ENCODE measurements at places on chromosomes 2 and 18.
A peak's percentile ranks its signal among the peaks of the same experiment; 100 is the strongest.

DNA sequence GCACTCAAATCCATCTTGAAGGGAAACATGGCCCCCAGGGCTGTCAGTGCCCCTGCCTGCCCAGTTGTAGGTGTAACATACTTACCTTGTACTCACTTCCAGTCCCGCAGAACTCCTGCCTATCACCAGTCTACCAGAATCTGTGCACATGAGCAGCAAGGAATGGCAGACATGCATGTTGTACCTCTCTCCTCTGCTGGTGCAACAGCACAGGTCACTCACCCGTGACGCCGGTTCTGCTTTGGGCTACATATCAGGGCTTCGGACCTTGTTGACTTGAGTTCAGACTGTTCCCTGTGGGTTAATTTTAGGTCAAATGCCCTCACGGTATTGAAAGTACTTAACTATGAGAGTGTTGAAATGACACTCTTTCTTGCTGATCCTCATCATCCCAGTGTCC is 215.7 kb downstream of the TPGS2 start:
- DNase-seq = no peak

GRCh38 chr2:174025271-174026121 is 60.3 kb upstream of the SP3 start:
- peak; percentile 30 for DNase-seq

DNA sequence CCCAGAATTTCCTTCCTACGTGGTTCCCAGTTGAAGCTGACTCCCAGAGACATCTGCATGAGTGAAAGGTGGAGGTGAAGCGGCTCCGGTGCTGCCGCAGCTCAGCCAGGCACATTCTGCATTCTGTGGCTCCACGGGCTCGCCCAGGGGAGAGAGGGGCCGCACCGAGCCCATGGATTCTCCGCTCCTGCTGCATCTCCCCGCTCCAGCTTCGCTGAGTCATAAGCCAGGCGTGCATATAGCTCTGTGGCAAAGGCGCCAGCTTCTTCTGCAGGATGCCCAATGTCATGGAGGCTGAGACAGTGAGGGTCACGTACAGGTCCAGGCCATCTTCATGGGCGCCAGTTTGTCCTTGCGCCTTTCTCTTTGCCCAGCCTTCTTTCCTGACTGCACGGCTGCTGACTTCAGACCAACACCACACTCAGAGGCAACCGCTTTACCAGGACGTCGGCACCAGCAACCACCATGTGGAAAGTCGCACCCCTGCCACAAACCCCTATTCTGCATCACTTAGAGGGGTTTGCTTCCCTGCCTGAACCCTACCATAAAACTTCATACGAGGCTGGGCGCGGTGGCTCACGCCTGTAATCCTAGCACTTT is 215.7 kb downstream of the MGAT5 start:
- DNase-seq = no peak

DNA sequence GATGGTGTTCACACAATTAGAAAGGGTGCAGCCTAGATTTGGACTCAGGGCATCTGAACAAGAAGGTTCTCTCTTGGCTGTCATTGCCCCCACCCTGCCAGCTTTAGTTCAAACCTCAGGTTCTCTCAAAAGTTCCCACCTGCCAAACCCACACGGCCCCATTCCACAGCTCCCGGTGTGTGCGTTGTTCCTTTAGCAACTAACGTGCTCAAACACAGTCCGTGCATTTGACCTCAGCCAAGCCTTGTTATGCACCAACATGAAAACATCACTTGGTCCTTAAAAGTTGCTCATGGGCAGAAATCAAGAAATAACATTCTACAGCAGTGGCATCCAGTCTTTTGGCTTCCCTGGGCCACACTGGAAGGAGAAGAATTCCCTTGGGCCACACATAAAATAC is 32.0 kb downstream of the LOXHD1 start:
- DNase-seq = no peak

GRCh38 chr2:37600735-37601134 is 70.7 kb downstream of the CDC42EP3 start:
- no peak for DNase-seq

DNA sequence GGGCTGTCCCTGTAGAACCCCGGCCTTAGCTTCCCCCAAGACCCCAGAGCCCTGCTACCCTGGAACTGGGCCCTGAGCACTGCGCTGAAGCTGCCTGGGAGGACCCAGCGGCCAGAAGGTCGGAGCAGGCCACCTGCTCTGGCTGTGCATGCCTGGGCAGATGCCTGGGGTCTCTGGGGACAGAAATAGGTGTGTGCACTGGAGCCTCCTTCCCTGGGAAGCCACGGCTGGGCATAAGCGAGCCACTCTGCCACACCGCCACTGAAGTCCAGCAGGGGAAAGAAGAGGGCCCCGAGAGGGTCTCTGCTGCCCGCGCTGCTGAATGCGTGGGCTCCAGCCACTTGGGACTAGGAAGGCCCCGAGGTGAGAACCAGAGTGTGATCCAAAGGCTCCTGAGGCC is 6.7 kb downstream of the GBX2 start:
- no peak for DNase-seq

- peak; percentile 50 for DNase-seq
Measured at GRCh38 chr2:127388423-127389164, 819 bp upstream of the MAP3K2 start.

GRCh38 chr2:146950911-146951310 is 893.9 kb upstream of the ACVR2A start:
- no peak for DNase-seq

DNA sequence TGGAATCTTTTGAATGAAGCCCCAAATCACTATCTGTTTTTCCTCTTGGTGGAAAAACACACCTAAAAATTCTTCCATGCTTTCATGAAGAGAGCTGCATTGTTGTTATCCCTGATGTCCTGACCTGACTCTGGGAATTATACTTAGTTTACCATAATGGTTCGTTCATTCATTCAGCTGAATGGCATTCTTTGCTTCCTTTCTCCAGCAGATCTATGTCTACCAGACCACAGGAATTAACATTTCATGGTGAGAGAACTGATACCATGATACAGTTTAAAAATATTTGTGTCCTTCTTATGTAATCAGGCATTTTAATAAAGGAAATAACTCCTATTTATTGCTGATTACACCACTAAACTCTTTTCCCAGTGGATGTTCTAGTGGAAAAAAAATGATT is 11.1 kb upstream of the SLC4A10 start:
- no peak for DNase-seq

GRCh38 chr2:39679805-39680204 is 14.1 kb downstream of the TMEM178A start:
- DNase-seq = no peak

GRCh38 chr18:37163119-37163518 is 334.2 kb downstream of the KIAA1328 start:
- no peak for DNase-seq

GRCh38 chr2:165219481-165219880 is 15.6 kb upstream of the SCN3A start:
- DNase-seq = no peak

DNA sequence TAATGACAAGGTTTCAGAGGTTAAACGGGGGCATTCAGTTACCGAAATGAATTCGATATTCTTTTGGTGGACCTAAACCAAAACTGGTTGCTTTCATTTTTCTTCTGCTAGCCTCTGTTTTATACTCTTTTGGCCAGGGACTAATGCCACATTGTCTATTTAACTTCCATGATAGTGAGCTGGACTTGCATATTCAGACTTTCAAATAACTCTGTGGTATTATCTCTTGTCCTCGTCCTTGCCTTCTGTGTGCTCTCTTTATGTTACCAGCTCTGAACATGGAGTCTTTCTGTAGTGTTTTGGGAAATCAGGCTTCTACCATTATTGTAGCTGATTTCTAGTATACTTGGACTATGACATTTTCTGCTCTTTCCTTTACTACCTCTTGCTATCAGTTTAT is 75.1 kb downstream of the CCDC102B start:
- no peak for DNase-seq

DNA sequence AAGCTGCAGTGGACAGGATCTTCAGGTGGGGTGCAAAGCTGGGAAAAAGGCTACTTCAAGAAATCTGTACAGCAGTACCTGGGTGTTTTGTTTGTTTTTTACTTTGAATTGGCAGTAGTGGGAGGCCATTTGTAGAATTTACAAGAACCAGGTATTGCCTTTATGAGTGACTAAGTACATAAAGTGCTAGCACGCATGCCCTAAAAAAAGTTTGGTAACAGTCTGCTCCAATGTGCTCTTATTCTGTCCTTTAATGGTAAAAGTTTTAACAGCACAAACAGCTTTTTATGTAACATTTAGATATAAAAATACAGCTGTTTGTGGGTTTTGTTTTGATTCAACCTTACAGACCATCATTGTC is 17.2 kb downstream of the REV1 start:
- DNase-seq = no peak

- DNase-seq = peak; percentile 42
Measured at GRCh38 chr2:96815326-96816126, 542 bp upstream of the CNNM3 start.

GRCh38 chr2:215624423-215624829 is 188.6 kb upstream of the FN1 start:
- DNase-seq = peak; percentile 8

DNA sequence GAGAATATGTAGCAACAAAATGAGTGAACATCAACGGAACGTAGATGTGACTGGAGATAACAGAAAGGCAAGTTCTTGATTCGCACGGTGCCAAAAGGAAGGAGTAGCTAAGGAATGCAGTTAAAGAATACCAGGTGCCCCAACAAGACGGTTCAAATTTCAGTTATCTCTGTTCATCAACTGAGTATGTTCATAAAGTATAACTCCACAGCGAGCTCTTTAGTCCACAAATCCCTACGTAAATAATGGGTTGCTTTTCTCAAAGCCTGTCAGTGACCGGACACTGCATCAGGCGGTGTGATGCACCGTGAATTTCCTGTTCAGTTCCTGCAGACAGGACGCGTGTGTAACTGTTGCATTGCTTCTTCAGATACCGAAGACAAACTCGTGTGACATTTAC is 91.8 kb downstream of the NOL10 start:
- no peak for DNase-seq

DNA sequence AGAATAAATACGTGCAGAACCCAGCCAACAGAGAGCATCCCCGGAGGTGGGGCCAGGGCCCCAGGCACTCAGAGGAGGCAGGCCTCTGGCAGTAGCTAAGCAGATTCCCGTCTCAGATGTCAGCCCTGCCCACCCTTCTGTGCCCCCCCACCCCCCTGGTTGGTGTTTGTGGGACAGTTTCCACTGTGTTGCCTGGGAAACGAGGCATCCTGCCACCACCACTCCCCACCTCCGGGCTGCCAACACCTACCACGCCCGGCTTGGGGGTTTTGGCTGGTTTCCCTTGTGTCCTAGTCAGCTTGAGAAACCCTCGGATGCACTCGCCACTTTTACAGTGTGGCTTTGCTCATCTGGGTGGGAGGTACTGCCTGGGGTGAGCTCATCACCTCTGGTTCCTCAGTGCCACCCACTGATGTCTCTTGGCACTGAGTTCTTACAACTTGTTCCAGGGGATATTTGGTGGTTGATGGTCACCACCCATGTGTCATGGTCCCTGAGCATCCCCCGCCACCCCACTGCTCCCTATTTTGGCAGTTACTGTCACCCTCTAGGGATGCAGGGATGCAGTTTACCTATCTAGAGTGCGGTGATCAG is 72.4 kb upstream of the YWHAQ start:
- peak; percentile 77 for DNase-seq

DNA sequence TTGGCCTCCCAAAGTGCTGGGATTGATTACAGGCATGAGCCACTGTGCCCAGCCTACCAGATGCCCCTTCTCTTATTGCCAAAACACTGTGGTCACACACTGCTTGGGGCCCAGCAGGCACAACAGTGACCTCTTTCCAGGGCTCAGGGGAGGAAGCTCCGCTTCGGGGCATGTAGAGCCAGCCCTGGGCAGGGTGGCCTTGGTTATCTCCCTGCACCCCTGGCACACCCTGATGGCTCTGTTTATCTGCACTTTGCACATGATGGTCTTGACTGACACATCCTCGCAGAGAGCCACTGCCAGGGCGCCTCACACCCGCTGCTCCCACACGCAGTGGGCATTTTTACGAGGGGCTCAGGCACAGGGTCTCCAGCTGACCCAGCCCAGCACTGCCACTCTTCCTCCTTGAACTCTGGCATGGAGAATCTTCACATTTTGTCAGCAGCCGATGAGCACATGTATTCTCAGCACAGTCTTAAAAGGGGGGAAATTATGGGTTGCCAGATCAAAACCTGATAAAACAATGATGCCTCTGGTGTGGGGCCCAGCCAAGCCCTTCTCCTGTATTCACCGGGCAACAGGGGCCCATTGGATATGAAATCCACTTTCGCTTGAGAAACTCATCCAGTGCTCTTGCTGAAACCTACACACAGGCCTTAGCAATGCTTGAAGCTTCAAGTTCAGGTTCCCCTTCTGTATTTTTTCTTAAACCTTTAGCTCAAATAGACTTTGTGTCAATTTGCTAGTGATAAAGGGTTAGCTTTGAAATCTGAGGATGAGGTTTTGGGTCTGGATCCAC is 5.9 kb downstream of the GYPC start:
- peak; percentile 97 for DNase-seq

DNA sequence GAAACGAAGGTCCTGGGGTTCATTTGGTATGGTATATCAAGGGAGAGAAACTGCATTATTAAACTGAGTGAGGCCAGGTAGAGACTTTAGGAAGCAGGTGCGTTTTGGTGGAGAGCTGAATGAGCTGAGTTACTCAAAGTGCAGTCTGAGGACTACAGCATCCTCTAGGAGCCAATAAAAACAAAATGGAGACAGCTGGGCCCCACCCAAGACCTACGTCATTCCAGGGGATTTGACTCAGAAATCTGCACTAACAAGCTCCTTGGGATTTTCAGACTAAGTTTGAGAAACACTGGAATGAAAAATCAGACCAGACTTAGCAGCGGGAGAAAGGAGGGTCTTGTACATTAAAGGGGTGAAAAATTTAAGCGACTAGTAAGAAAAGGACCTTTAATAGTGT is 131.5 kb downstream of the UXS1 start:
- DNase-seq = no peak

DNA sequence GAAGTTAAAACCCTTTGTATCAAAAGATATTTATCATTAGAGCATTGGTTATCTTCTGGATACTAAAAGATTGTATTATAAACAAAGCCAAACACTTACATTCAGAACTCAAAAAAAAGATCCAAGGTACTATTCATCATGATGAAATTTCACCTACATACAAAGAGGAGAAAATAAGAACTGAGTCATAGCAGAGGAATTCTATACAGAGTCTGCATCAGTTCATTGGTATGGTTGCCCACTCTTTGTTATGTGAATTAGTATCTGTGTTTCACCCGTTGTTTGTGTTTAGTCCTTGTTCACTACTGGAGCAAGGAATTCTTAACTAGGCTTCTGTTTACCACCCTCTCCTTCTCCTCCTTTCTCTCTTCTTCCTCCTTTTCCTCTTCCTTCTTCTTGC is 157.9 kb downstream of the LNPK start:
- no peak for DNase-seq

- DNase-seq = no peak
Measured at GRCh38 chr2:17790536-17790935, 25.7 kb upstream of the MSGN1 start.

- DNase-seq = no peak
Measured at GRCh38 chr2:95008306-95008705, 17.2 kb upstream of the MAL start.

DNA sequence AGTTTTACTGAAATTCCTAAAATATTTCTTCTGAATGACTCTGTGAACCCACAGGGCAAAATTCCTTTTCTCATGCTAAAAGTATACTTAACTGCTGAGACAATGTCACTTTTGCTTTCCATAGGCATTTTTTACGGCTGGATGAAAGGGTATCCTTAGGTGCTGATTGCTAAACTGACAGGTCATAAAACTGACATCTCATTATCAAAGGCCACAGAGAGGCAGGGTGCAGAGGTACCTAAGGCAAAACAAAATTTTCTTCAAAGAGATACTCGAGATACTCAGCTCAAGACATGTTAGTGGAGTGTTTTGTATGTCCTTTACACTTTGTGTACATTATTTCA is 62.0 kb upstream of the WDR75 start:
- no peak for DNase-seq

All from hematopoietic multipotent progenitor cell treated with erythropoietin and hydrocortisone succinate and interleukin-3 and kit ligand, for 6 days (in vitro differentiated cells).